ENCODE measurements at places on chromosomes 11 and 22.

- DNase-seq: peak; percentile 92
Measured at GRCh38 chr11:128593281-128593680, 5.9 kb upstream of the ETS1 start.

GRCh38 chr11:114449845-114450244 lies 10.6 kb downstream of the REXO2 start:
- no peak for DNase-seq

DNA sequence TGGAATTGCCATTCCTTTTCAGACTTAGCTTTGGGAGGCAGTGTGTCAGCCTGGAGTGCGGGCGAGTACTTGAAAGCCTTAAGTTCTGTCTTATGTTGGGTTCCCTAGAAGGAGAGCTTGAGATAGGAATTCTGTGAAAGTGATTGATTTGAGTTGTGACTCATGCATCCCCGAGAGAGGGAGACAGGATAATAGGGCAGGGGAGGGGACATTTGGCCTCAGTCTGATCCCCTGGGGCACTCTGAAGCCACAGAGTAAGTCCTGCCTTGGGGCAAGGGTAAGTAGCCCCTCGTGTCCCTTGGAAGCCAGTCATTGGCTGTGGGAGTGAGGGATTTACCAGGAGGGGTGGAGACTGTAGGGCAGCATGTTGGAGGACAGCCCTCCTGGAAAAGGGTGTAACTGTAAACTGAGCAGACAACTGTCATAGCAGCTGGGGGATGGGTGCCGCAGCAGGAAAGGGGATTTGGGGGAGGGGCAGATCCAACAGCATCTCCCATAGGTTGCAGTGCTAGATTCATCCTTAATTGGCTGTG lies 44.0 kb downstream of the KIAA1671 start:
- DNase-seq: peak; percentile 28

DNA sequence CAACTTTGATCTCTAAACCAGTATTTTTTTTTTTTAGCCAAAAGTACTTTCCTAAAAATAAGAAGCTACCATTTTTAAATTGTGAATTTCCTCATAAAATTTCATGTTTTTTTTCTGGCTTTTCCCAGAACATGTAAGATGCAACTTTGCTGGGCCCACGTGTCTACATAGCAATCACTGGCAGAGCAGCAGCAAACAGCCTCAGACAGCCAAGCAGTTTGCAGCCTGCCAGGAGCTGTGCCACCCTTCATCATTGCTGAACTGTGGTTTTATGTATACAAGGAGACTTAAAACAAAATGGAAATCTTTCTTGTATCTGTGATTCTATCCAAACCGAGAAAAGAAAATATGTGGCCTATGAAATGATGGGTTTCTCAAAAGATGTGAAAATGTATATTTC lies 110.2 kb downstream of the GRIA4 start:
- no peak for DNase-seq

GRCh38 chr11:61693922-61694601 lies 13.9 kb downstream of the DAGLA start:
- DNase-seq: peak; percentile 26

DNA sequence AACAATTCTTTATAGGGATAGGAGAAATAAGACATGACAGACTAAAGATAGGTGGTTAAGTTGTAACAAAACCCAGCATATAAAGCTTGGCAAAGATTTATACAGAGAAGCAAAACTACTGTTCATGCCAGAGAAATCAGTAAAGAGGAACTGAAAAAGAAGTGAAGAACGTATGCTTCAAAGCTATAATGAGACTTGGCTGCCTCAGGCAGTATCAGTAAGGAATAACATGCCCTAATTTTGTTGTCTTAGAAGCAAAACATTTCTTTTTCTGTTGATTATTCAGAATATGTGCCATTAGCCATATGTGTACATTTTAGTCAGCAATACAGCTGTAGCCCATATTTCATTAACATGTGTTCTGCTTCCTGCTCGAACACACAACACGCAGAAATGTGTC lies 403.2 kb downstream of the NELL1 start:
- DNase-seq: no peak

DNA sequence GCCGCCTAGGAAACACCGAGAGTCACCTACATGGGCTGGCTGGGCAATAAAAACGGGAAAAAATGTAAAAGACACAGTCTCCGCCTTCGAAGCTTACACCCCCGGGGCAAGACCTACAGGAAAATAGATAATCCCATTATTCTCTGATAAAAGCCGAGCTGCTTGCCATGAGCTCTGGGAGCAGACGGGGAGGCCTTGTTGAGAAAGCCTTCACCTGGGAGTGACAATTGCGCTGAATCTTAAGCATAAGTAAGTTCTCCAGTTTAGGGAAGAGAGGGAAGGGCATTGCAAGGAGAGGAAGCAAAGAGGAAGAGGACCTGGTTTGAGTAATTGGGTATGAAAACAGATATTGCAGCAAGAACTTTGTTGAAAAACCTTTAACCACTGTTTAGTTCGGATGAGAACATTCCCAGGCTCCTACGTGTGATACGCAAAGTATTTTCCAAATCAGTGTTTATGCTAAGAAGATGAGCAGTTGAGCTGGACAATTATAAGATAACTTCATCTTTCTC lies 813 bp upstream of the BTBD10 start:
- DNase-seq: no peak

- no peak for DNase-seq
Measured at GRCh38 chr11:66333220-66333877, 2.9 kb downstream of the RIN1 start.

DNA sequence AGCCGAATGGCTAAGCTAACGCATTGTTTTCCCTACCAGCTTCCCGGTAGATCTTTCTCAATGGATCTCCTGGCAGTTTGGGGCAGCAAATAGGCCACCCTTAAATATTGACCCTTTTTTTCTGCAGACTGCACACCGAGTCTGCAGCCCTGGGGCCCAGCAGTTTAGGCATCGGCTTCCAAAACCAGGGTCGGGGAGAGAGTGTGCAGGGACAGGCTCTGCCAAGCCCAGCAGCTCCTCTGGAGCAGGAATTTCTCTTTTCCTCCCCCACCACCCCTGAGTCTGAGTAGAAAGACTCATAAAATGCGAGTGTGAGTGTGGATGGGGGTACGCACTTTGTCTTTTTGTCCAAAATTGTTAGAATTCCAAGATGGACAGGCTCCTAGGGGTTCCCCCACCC lies 113.2 kb downstream of the FEZ1 start:
- DNase-seq: no peak

GRCh38 chr11:3223932-3224381 lies 5.3 kb upstream of the MRGPRG start:
- DNase-seq: no peak

- DNase-seq: peak; percentile 95
Measured at GRCh38 chr11:79413268-79413667, 27.6 kb downstream of the TENM4 start.

GRCh38 chr22:24859587-24859986 lies 53.6 kb downstream of the SGSM1 start:
- DNase-seq: no peak

- DNase-seq: no peak
Measured at GRCh38 chr11:26011474-26011873, 320.5 kb upstream of the ANO3 start.
